ENCODE measurements at places on chromosomes 7 and 10.

GRCh38 chr10:85673270-85673669 is 693.3 kb downstream of the GRID1 start:
- no peak for DNase-seq

DNA sequence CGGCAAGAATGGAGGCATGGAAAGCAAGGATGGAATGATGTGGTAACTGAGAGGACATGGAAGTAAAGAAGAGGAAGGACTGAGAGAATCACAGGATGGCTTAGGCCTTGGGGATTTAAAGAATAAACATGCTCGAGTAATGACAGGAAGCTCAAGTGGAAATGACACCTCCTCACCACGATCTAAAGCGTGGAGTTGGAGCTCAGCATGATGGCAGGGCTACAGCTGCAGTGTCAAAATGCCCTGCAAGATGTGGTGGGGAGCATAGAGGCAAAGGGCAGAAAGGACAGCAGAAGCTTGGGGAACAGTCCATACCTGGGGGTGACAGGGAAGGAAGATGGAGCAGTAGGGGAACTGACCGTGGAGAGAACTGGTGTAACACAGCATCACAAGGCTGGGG is 229.5 kb upstream of the PLXNA4 start:
- DNase-seq: no peak

DNA sequence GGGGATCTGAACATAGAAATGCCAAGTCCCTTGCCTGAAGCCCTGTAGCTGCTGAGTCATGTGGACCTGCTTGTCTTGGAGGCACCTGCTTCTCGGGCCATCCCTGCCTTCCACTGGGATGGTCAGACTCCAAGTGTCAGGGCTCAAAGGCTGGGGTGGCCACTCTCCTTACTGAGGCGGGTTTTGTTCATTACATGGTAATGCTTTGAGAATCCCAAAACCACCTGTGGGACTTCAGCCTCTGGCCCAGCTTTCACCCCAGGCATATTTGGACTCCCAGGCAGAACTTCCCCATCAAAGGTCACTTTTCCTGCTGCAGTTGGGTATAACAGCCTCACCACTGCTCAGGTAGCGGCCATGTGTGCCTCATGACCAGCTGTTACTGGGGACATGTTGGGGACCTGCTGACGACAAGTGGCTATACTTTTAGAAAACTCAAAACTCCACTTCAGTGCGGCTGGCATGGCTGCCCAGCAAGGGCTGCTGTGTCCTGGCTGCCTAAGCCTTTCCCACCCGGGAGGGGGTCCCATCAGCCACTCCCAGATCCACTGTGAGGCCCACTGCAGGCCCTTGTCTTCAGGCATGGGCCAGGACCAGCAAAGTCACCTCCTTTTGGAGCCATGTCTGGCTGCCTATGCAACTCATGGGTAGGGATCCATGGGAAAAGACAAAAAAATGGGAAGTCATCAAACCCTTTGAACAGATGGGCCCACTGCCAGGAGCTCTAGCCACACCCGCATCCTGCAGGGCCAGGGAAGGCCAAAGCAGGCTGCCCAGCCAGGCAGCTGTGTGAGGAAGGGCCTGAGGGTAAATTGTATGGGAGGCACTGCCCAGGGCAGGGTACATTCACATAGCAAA is 96.7 kb downstream of the ARHGAP22 start:
- DNase-seq: no peak

DNA sequence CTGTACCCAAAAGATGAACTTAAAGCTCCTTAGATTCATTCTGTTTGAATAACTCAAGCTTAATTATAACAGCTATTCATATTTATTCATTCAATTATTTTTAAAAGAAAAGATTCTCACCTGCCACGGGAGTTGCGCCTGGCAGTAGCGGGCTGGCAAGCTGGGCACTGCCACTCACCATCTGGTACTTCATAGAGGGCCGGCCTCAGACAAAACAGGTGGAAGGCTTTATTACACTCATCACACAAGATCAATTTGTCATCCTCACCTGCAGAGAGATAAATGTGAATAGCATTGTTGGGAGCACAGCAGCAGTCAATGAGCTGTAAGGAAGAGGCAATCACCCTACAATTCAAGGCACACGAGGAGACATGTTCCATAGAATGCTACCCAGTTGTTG is 15.8 kb downstream of the FZD9 start:
- no peak for DNase-seq

GRCh38 chr10:43809211-43809930 is 160.7 kb upstream of the ZNF32 start:
- DNase-seq: no peak

DNA sequence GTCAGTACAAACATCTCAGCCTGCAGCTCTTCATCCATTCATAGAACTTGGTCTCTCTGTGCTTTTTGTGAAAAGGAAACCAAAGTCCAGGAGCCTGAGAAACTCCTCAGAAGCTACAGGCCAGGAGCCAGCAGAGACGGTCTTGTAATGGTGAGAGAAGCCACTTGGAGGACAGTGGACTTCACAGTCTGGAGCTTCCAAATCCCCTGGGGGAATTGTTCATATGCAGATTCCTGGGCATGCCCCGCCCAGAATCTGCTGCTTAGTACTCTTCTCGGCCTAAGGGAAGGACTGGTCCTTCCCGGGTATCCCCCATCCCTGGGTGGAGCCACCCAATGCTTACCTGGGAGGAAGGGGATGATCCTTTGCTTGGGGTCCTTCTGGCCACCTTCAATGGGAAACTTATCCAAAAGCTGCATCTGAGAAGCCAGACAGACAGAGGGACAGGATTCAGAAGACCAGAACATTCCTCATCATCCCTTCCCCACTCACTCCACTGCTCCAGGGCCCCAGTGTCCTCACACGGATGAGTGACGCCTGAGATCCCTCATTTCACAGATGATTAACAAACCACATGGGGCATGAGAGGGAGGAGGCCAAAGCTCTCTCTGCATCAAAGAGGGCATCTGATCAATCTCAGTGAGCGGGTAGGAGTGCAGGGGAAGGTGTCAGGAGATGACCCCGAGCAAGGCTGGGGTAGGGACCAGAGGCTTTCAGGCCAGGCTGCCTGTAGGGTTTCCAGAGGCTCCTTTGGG is 88.4 kb downstream of the SH3PXD2A start:
- no peak for DNase-seq
